ENCODE measurements at places on chromosomes 13 and 19.

DNA sequence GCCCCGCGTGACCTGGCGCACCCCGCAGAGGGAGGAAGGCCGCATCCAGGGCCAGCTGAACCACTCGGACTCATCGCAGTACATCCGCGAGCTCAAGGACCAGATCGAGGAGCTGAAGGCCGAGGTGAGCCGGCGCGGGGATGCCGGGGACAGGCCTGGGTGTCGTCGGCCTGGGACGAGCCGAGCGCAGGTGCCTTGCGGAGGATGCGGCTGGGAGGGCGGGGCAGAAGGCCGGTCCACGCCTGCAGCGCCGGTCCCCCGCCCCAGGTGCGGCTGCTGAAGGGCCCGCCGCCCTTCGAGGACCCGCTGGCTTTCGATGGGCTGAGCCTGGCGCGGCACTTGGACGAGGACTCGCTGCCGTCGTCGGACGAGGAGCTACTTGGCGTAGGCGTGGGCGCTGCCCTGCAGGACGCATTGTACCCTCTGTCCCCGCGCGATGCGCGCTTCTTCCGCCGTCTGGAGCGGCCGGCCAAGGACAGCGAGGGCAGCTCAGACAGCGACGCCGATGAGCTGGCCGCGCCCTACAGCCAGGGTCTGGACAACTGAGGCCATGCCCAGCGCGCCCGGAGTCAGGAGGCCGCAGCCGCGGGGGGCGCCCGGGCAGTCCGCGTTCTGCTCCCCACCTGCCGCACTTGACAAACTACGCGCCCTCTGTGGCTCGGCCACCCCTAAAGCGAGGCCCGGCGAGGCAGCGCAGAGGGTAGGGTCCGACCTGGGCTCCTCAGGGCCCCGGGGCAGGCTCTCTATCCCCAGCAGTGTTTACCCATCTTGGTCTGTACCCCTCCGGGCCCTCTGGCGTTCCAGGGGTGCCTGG is 10.8 kb downstream of the PRR36 start:
- DNase-seq = no peak

- peak; percentile 26 for DNase-seq
These were observed 1.3 kb downstream of the CLDN10 start for GRCh38 chr13:95553581-95554385.

- DNase-seq = no peak
These were observed 6.9 kb downstream of the PIBF1 start for GRCh38 chr13:72788831-72789230.

DNA sequence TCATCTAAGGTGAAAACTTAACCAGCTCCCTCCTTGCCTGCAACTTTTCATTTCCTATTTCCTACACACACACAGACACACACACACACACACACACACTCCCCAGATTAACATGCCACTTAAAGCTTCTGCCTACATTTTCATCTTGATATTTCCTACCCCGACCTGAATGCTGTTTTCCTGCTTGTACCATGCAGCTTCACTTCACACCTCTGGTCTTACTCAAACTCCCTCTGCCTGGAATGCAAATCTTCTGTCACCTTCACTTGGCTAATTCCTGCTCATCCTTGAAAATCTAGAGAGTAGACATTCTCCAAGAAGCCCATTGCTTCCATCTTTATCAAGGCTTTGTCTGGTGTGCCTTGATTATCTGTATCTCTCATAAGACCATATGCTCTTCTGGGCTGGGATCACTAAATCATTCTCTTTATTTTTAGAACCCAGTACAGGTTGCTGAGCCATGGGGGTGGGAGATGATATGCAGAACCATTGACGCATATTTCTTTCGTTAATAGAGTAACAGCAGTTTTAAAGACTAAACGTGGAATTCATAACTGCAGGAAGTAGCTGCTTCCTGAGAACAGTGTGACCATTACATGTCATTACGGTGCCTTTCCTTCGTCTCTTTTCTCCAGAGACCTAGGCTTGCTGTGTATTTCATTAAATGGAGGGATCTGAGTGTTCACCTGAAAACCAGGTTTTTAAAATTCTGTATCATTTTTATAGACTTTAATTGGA is 37.7 kb downstream of the CNMD start:
- no peak for DNase-seq

DNA sequence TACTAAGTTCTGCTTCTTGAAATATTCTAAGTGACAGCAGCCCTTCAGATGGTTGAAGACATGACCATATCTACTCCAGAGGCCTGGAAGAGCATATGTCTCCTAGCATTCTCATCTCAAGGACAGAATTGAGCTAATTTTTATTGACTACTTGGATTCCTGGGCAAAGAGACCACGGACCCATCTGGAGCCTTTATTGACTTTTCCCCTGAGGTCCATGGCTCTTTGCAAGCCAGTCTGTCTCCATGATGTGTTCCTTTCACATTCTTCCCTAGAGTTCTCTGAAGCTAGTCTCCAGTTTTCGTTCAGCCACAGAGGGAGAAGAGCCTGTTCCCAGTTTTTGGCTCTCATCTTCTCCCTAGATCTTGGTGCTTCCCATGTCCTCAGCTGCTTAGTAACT is 202.7 kb downstream of the PCCA start:
- DNase-seq = no peak

- no peak for DNase-seq
These were observed 47.8 kb upstream of the C13orf46 start for GRCh38 chr13:114021464-114022308.

- peak; percentile 46 for DNase-seq
These were observed 826 bp upstream of the BSG start for GRCh38 chr19:571566-571974.

DNA sequence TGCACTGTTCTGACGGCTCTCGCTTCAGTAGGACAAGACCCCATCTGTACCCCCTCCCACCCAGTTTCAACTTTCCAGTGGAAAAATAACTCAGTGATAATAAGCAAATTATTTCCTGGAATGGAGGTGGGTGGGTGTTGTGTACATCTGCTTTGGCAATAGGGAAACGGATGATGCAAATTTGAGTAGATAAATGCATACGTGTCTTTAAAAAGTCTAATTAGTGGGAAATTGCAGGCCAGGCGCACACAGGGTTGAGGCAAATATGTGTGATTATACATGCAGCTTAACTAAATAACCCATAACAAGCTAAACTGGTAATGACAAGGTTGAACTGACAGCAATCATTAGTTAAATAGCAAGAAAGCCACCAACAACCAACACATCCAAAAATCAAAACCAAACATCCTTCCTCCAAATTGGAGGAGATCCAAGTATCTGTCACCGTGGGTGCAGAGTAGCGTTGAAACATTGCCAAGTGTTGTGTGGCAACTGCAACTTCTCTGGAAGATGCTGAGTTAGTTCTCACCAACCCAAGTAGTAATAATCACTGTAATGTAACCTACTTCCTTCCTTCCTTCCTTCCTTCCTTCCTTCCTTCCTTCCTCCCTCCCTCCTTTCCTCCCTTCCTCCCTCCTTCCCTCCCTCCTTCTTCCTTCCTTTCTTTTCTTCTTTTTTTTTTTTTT is 54.6 kb downstream of the TRPM4 start:
- DNase-seq = peak; percentile 69

- DNase-seq = no peak
These were observed 65.7 kb upstream of the MTIF3 start for GRCh38 chr13:27516103-27516502.

GRCh38 chr13:45396533-45397095 is 21.6 kb downstream of the SLC25A30 start:
- no peak for DNase-seq

DNA sequence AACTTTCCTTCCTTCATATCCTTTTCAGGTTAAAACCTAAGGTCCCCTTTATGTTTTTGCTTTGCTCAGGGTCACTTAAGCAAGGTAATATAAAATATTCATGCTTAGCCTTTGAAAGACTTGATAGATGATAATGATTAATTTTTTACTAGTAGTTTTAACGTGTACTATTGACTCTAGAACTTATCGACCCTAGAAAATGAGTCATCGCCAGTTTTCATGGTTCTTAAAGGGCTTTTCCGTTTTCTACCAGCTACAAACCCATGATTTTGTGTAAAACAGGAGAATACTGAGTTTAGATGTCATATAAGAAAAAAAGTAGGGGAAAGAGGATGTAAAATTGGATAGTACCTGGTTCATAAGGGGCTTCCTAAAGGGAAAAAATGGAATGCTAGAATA is 75.7 kb downstream of the DHRS12 start:
- no peak for DNase-seq

DNA sequence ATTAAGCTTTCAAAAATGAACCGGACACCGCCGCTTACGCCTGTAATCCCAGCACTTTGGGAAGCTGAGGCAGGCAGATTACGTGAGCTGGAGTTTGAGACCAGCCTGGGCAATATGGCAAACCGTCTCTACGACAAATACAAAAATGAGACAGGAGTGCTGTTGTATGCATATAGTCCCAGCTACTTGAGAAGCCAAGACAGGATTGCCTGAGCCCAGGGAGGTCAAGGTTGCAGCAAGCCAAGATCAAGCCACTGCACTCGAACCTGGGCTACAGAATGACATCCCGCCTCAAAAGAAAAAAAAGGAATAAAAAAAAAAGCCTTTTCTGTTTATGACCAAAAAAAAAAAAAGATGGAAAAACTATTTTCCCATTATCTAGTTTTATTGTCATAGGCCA is 96.4 kb downstream of the RBM26 start:
- no peak for DNase-seq

DNA sequence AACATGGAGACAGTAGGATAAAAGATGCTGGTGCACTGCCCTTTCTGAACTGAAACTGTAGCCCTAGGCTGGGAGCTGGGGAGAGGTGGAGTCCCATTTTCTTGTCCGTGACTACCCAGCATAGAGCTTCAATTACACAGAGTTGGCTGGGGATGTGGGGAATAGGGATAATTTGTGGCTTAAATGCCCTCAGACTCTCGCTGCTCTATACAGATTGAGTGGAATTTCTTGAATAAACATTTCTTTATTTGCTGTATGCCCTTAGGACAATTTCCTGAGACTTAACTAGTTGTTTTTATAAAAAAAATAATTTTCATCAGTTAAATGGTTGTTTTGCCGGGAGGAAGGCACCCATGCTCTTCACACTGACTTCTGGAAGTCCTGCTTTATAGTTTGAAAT is 7.2 kb downstream of the IGFL2 start:
- no peak for DNase-seq

- DNase-seq = peak; percentile 51
These were observed 796.8 kb upstream of the KLHL1 start for GRCh38 chr13:70905035-70905434.

DNA sequence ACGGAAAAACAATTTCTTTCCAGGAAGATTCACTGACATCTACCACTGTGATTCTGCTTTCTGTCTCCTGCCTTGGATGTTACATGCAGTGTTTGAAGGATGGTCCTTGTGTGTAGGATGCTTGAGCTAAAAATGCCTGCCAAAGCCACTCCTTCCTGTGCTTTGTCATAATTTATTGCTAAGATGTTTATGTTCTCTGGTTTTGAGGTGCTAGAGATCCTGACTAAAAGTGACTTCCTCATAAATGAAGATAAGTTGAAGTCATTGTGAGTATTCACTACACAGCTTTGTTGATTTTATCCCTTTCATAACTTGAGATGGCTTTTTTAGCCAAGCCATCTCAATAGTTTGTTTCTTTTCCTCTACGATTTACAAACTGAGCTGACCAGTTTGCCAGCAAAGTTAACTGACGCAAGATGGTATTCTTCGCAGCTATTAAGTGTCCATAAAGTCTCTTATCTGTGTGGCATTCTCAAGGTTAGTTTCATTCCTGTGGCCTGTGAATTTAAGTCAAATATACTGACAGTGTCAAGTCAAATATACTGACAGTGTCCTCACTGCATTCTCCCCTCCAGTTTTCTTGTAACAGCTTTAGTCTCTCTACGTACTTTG is 15.7 kb upstream of the FBXL3 start:
- no peak for DNase-seq

DNA sequence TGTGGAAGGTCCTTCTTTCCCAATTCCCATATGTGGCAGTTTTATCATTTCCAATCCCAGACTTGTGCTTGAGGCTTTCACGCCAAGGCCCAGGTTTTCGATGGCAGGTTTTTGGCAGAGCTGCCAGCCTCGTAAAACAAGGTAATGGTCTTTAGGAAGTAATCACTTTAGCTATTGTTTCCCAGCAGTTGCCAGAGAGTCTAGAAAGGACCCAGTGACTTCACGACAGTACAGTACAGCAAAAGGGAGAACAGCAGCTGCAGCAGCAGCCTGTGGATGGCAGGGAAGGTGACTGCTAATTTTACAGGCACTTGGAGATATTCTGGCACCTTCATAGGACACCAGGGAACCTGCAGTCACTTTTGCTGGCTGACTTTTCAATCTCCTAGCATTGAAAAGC is 291.6 kb upstream of the MAB21L1 start:
- DNase-seq = no peak

GRCh38 chr19:49506575-49507105 is 5.8 kb upstream of the FCGRT start:
- DNase-seq = peak; percentile 66

- no peak for DNase-seq
These were observed 23.2 kb downstream of the ANKRD27 start for GRCh38 chr19:32651729-32652140.

- DNase-seq = no peak
These were observed 77.2 kb upstream of the TMTC4 start for GRCh38 chr13:100751826-100752225.

DNA sequence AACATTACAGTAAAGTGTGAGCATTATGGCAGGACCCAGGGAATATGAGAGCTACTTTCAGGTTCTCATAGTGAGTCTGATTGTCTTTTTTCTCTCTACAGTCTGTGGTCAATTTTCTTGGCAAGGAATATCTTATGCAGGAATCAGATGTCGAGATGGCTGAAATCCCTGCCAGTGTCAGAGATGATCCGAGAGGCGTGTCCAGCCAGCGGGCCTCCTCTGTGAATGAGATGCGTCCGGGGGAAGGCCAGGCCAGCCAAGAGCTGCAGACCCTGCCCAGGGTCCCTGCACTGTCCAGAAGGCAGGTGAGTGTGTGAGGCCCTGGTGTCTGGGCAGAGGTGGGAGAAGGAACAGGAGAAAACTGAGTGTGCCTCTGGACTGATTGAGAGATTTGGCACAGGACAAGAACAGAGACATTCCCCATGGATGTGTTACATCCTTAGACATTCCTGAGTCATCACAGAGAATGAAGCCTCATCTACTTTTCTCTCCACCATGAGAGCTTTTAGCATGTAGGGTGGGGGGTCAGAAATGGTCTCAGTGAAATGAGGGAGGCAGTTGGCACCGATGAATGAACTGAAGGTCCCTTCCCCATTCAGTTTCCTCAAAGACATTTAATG is 27.3 kb upstream of the EDDM13 start:
- DNase-seq = peak; percentile 6

DNA sequence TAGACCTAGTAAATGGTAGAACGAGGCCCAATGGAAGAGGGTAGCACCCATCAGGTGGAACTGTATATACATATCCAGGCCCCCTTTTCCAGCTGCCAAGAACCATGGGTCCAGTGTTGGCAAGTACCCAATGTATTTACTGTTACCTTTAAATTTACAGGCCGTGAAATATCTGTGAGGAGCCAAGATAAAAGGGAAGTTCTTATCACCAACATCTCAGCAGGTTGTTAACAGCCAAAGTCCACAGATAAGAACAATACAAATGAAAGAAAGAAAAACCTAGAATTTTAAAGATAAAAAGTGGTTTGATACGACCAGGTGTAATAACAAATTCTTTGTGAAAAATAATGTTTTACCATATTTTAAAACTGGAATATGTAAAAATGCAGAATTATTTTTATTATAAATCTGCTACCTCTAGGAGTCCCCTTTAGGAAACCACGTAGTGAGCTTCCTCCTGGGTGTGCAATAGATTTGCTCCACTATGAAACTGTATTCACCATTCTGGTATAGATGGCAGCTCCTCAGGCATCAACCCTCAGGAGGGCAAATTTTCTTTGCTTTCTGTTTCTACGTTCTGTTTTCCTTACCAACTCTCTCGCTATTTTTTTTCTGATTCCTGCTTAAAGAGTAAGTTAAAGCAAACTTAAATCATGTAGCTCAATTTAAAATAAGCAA is 292.2 kb upstream of the SLC10A2 start:
- DNase-seq = no peak
